ENCODE measurements at places on chromosomes 11 and 22.

DNA sequence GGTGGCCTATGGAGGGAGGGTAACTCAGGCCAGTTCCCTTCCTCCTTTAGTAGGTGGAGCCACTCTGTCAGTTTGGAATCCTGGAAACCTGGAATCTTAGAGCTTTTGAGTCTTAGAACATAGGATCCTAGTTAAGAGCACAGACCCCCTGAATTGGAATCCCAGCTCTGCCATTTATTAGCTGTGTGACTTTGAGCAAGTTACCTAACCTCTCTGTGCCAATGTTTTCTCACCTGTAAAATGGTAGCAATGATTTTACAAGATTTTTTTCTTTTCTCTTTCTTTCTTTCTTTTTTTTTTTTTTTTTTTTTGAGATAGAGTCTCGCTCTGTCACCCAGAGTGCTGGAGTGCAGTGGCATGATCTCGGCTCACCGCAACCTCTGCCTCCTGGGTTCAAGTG is 17.1 kb upstream of the CACNA1I start:
- no peak for DNase-seq

GRCh38 chr11:33737362-33737821 is 1.2 kb upstream of the CD59 start:
- DNase-seq, result no peak

DNA sequence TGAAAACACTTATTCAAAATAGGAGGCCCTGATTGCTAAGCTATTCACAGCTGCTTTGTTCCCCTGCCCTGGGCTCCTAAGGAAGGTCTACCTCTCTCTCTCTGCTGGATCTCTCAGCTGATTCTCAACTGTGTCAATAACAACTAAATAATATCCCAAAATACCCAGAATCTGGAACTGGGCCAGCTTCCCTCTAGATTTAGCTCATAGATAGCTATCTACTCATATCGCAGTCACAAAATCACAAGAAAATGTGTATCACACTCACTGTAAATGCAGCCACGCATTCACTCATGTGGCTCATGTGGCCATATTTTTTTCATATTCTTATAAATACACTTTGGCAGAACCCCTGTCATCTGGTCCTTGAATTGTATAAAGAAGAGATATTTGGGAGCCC is 555.1 kb downstream of the OPCML start:
- no peak for DNase-seq

DNA sequence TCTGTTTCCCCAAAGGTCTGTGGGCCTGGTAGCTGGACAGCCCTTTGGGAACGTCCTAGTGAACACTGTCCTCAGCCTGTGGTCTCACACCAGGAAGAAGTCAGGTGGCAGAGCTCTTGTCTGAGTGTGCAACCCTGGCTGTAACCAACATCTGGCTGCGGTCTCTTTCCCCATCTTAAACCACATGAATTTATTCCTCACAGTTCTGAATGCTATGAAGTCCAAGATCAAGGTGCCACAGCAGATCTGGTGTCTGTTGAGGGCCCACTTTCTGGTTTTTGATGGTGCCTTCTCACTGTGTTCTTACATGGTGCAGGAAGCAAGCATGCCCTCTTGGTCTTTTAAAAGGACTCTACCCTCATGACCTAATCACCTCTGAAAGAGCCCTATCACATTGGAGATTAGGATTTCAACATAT is 2.7 kb downstream of the UPB1 start:
- DNase-seq, result no peak

GRCh38 chr22:31618057-31618456 is 44.0 kb downstream of the PISD start:
- peak; percentile 86 for DNase-seq

DNA sequence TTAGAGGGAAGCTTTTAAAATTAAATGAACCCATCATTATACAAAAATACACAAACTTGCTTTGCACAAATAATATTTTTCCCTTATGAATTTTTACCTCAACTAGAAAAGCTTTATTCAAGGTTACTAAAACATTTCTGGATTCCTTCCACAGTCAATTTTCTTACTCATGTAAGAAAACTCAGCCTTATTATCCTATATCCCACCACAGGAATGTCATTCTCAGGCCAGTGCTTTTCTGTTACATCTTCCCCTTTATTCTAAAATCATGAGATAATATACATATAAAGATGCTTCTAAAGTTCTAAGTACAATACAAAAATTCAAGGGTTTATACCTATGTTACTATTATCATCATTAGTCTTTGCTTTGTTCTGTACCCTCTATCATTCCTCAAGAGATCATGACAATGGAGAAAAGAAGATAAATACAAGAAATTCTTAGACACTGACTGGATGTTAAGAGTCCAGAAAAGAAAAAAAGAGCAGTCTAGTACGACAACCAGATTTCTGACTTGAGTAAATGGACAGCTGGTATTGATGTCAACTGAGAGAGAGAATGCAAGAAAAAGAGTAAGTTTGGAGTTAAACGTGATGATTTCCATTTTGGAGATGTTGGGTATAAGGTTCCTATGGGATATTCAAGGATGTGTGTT is 60.3 kb downstream of the MTMR2 start:
- no peak for DNase-seq

GRCh38 chr11:118648291-118648690 is 31.2 kb downstream of the TREH start:
- DNase-seq, result no peak
